Spleen (tissue), 13 donors: ENCODE measurements at places on chromosomes 2 and 18. TPM values are rescaled to one million over a fixed set of nuclear protein-coding genes. Genes with fewer than 3 reads are reported as not detected.

UGT1A4 gene
- total RNA-seq: not detected

CD8A gene
- 169 TPM for total RNA-seq

IL36A gene
- total RNA-seq: not detected

ELOA2 gene
- total RNA-seq: not detected

MDH1 gene
- total RNA-seq: 137 TPM

CRYBA2 gene
- total RNA-seq: not detected

- DNase-seq: no peak
These were observed 68.1 kb downstream of the MYOM1 start for GRCh38 chr18:3151399-3152264.

GRCh38 chr18:3874125-3874524 is 424.2 kb downstream of the TGIF1 start:
- DNase-seq: no peak

DNA sequence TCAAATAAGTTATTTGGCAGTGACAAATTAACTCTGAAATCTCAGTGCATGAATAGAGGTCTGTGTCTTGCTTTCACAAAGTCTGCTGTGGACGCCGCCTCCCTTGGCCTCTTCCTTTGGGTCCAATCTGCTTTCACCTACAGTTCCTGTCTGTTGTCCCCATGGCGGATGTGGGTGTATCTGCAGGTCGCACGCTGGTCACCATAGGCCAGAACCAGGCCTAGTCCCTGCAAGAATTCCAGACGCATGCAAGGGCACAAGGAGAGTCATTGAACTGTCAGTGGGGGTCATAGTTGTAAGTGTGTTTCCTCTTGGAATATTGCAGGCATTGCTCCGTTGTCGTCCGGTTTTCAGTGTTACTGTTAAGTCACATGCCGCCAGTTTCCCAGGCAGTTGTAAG is 7.4 kb downstream of the SOCS6 start:
- DNase-seq: no peak

GRCh38 chr2:225354281-225354774 is 45.2 kb upstream of the NYAP2 start:
- DNase-seq: no peak

DNA sequence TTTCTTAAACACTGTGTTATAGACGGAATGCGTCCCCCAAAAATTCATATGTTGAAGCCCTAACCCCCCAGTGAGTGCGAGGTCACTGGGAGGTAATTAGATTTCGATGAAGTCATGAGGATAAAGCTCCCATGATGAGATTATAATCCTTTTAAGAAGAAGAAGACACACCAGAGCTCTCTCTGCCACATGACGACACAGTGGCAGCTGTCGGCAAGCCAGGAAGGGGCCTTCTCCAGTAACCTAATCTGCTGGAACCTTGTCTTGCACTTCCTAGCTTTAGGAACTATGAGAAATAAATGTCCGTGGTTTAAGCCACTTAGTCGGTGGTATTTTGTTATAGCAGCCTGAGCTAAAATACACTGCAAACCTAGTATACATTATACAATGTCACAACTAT is 12.3 kb downstream of the TMEM237 start:
- no peak for DNase-seq

DNA sequence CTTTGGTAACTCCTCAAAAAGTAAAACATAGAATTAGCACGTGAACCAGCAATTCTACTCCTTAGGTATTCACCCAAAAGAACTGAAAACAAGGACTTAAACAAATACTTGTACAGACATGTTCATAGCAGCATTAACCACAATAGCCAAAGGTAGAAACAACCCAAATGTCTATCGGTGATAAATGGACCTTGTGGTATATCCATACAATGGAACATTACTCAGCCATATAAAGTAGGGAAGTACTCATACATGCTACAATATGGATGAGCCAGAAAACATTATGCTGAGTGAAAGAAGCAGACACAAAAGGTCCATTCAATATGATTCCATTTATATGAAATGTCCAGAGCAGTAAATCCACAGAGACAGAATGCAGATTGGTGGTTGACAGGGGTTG is 182.8 kb downstream of the DNER start:
- no peak for DNase-seq

- peak; percentile 91 for DNase-seq
These were observed 30.9 kb downstream of the MBP start for GRCh38 chr18:77101410-77102258.

- DNase-seq: no peak
These were observed 14.3 kb upstream of the STAM2 start for GRCh38 chr2:152189622-152190495.

- no peak for DNase-seq
These were observed 214.8 kb downstream of the IKZF2 start for GRCh38 chr2:212936572-212936971.

DNA sequence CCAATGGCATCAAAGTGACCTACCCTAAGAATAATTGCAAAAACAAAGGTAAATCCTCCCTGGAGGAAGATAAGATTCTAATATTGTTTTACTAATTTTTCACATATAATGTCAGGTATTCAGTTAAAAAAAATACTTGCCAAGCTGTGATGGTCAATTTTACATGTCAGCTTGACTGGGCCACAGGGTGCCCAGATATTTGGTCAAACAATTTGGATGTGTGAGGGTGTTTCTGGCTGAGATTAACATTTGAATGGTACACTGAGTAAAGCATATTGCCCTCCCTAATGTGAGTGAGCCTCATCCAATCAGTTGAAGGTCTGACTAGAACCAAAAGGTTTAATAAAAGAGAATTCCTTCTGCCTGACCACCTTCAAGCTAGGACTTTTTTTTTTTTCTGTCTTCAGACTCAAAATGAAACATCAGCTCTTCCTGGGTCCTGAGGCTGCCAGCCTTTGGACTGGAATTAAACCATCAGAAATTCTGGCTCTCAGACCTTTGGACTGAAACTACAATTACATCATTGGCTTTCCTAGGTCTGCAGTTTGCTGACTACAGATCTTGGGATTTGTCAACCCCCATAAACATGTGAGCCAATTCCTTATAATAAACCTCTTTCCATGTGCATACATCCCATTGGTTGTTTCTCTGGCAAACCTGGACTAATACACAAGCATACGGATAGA is 65.4 kb downstream of the LDAH start:
- DNase-seq: no peak

DNA sequence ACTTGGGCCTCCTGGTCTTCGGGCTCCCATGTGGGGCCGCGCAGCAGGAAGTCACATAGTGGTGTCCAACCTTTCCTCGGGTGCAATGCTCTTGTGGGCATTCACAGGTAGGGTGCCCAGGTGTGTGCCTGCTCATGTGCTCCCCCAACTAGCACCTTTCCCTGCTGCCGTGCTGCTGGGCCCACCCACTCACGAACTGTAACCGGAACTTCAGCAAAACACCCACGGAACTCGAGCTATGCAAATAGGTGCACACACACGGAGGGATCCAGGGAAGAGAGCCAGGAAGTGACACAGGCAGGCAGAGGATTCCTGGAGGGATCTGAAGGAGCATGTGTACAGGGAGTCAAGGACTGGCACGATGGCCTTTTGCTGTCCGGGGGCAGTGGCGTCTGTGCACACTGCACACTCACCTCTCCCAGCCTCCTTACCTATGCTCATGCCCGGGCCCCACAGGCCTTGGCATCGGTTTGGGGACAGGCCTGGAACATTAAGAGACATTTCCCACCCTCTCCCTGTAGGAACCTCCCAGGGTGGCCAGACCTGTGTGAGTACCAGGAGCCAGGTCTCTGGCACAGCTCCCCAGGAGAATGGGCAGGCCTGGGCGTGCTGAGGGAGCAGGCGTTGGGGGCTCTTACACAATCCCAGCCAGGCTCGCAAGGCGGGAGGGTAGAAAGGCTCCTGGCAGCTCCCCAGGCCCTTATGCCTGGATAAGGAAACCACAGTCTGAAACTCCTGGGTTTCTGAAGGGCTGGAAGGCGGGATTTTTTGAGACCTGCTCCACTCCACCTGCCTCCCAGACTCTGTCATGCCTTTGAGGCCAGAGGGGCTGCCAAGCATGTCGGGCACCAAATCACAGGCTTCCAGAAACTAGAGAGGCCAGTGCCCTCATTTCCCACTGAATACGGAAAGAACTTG is 6.6 kb upstream of the PTMA start:
- DNase-seq: no peak
